NCI-H1092 (cell line): ENCODE measurements at places on chromosomes 13 and 19.
A peak's percentile ranks its signal among the peaks of the same experiment; 100 is the strongest.

DNA sequence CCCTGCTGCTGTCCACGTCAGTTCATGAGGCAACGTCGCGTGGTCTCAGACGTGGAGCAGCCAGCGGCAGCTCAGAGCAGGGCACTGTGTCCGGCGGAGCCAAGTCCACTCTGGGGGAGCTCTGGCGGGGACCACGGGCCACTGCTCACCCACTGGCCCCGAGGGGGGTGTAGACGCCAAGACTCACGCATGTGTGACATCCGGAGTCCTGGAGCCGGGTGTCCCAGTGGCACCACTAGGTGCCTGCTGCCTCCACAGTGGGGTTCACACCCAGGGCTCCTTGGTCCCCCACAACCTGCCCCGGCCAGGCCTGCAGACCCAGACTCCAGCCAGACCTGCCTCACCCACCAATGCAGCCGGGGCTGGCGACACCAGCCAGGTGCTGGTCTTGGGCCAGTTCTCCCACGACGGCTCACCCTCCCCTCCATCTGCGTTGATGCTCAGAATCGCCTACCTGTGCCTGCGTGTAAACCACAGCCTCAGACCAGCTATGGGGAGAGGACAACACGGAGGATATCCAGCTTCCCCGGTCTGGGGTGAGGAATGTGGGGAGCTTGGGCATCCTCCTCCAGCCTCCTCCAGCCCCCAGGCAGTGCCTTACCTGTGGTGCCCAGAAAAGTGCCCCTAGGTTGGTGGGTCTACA, 6.6 kb downstream of the FSTL3 start:
- no peak for DNase-seq

DNA sequence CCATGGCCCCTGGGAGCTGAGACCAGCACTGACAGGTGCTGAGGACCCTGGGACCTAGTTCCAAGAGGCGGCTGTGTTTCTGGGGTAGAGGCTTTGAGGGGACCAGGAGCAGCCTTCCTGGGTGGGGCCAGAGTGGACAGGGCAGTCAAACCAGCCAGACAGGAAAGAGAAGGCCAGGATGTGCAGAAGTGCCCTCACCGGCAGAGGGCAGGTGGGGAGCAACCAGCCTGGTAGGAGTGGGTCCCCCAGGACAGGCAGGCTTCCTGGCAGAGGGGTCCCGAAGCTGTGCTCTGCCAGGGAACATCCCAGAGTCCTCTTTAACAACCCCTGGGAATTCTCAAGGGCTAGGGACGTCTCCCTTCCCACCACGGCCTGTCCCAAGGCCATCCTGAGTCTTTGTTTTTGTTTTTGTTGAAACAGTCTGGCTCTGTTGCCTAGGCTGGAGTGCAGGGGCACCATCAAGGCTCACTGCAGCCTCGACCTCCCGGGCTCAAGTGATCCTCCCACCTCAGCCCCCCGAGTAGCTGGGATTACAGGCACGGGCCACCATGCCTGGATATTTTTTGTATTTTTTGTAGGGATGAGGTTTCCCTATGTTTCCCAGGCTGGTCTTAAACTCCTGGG, 3.0 kb upstream of the HIPK4 start:
- DNase-seq: no peak

DNA sequence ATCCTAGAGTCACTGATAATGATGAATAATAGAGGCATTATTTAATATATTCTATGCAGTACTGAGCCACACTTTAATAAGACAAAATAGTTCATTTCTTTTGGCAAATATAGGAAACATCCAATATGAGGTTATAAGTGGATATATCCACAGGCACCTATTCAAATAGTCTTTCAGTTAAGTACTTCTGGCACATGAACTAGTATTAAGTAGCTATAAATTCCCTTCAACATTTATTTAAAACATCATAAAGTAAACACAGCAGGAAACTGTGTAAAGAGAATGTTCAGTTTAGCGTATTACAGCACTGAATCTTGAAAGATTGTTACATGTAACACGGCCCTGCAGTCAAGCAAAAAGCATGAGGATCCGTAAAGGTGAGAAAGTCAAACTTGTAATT, 463.3 kb upstream of the KLF12 start:
- no peak for DNase-seq

DNA sequence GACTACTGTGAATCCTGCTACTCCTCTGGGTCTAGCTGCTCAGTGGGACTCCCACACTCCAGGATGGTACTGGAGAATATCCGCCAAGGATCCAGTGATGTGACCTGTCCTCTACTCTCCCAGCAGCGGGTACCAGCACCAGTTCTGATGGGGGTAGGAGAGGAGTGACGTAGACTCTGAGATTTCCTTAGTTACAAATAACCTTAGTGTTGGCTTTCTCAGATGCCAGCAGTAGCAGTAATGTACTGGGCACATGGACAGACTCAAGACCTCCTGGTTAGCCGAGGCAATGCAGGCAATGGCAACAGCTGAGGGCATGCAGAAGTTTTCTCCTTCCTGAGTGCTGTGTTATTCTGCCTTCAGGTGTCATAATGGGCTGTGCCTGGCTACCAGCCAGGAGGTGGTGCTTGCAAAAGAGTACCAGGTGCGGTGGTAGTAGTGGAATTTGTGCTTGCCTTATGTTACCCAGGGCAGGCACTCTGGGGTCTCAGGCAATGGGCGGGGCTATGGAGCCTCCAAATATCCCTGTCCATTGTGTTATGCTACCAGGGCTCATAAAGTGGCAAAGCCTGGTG, 105.3 kb upstream of the KLF5 start:
- DNase-seq: no peak

DNA sequence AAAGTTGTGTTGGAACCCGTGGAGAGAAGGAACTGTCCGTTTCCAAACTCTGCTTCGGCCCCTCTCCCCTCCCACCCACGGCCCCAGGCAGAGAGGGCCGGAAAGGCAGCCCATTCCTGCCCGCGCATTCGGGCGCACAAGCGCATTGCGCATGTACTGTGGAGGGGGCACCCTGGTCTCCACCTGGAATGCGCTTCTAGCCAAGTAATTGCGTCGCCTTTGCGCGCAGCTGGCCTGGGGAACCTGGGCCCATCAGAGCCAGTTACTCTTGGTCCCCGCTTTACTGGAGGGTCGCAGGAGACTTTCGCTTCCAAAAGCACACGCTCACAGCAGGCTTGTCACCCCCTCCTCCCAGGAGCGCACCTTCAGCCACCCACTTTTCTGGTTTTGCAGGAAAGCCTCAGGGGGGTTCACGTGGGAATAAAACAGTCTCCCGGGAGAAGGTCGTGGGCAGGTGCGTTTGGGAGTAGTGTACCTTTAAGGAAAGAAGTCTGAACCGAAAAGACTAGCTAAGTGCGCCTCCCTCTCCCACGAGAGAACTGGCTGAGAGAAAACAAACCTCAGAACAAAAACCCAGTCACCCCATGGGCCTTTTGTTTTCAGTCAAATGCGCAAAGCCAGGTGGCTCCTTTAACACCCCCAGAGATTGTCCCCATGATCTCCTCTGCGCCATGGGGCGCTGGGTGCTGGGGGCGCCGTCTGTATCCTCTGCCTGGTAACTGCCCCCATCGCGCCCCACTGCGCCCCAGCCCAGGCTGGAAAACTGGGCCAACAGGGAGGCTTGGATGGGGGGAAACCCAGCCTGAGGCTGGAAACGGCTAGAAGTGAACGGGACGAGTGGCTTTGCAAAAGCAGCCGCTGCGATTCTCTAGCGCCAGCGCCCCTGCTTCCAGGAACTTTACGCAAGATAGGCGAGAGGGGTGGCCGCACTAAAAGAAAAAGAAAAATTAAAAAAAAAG, 28.5 kb downstream of the GSX1 start:
- DNase-seq: no peak

GRCh38 chr13:31967155-31967554, 64.4 kb upstream of the FRY start:
- DNase-seq: no peak

DNA sequence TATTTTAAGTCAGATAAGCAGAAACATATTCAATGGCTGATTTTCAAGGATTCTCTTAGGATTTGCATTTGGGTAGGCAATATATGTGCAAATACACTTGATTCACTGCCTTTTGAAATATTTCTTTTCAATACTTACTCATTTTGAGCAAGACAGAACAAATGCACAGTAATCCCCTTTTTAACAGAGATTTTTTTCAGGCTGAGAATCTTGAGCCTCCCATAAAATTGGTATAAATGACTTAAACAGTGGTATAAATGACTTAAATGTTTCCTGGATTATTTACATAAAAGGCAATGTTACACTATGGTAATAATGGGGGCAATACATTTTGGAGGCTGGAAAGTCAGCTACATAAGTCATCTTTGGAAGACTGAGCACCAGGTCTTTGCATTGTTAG, 389.0 kb downstream of the OLFM4 start:
- no peak for DNase-seq

DNA sequence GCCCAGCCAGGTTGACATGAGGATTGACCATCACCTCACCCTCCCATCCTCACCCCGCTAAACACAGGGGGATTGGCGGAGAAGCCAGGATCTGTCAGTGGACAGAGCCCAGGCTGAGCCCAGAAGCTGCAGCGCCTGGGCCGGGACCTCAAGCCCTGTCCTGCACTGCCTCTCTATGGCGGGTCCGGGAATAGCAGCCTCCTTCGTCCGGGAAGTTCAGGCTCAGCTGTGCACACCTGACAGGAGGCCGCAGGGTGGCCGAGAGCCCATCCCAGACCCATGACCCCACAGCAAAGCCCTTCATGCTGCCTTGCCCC, 67.8 kb downstream of the SPACA7 start:
- DNase-seq: peak; percentile 76

DNA sequence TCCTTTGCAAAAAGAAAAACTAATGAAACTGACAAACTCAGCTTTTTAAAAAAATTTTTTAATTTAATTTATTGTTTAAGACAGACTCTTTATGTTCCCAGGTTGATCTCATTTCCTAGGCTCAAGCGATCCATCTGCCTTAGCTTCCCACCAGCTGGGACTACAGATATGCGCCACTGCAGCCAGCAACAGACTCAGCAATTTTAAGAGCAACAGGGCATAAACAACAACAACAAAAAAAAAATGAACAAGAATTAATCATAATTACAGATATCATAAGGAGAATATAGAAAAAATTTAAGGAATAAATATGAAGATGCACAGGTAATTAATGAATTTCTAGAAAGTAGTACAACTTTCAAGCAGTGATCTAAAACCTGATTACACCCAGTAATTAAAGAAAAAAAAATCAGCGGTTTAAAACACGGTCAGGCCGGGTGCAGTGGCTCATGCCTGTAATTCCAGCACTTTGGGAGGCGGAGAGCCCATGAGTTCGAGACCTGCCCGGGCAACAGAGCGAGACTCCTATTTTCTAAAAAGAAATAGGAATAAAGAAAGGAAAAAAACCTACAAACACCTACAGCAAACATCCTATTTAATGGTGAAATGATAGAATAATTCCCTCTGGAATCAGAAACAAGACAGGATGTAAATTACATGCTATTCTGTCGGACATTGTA, 1.4 kb downstream of the ZNF699 start:
- no peak for DNase-seq

- DNase-seq: no peak
Observed at GRCh38 chr13:46359714-46360113, 27.3 kb downstream of the RUBCNL start.

GRCh38 chr13:96993634-96994016, 651 bp downstream of the OXGR1 start:
- DNase-seq: no peak

DNA sequence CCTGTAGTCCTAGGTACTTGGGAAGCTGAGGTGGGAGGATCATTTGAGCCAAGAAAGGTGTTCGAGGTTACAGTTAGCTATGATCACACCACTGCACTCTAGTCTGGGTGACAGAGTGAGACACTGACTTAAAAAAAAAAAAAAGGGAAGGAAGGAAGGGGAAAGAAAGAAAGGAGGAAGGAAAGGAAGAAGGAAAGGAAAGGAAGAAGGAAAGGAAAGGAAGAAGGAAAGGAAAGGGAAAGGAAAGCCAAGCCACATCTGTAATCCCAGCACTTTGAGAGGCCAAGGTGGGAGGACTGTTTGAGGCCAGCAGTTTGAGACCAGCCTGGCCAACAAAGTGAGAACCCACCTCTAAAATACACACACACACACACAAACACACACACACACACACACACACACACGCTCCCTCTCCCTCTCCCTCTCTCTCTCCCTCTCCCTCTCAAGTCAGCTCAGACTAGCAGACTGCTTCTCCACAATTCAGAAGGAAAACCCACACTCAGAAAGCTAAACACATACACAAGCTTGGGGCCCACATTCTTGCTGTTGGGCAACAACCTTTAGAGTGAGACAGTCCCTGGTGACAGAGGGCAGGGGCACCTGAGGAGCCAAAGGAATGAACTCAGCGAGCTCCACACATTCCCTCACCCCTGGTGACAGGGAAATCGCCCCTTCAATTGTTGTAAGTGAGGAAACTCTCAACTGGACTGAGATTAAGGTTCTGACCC, 2.7 kb downstream of the ZNF709 start:
- no peak for DNase-seq

DNA sequence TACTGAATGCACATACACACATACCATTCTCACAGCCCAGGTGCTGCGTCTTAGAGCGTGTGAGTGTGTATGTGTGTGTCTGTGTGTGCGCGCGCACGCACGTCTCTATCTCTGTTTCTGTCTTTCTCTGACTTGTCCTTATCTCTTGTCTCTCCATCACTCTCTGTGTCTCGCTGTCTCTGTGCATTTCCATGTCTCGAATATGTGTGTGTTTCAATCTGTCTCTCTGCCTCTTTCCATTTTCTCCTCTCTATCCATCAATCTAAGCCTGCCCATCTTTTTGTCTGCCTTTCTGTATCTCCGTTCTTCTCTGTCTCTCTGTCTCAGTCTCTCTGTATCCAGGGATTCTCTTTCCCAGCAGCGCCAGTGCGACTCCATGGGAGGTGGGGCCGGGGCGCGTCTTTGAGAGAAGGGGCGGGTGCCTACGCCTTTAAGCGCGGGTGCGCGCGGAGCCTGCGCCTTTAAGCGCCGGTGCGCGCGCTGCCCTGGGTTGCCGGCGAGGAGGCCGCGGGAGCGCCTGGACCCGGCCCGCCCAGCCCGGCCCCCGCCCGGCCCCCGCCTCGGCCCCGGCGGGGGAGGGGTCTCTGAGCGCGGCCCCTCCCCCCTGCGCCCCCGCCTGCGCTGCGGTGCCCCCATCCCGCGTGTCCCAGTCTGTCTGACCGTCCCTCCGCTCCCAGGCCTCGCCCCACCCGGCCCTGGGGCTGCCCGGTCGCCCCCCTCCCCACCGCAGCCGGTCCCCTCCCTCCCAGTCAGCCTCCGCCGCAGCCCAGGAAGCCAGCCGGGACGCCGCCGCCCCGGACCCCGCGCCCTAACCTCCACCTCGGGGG, at the start of gene LRFN3:
LRFN3 (plus strand) TSS at position 464 of the 827 bp plus-strand sequence. CDS start 3,052 bp downstream, outside the sequence.
- DNase-seq: peak; percentile 48

DNA sequence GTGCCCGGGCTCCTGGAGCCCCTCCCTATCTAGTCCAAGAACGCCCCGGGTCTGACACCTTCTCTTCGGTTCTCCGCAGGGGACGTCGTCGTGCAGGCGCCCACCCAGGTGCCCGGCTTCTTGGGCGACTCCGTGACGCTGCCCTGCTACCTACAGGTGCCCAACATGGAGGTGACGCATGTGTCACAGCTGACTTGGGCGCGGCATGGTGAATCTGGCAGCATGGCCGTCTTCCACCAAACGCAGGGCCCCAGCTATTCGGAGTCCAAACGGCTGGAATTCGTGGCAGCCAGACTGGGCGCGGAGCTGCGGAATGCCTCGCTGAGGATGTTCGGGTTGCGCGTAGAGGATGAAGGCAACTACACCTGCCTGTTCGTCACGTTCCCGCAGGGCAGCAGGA, 3.4 kb downstream of the PVR start:
- DNase-seq: no peak

GRCh38 chr19:51097166-51097738, 11.0 kb downstream of the CTU1 start:
- no peak for DNase-seq

- DNase-seq: no peak
Observed at GRCh38 chr13:75385708-75386083, 96.3 kb downstream of the TBC1D4 start.
